ENCODE measurements at places on chromosomes 13 and 19. TPM values are rescaled to one million over a fixed set of nuclear protein-coding genes. Genes with fewer than 3 reads are reported as not detected.
A peak's percentile ranks its signal among the peaks of the same experiment; 100 is the strongest.

- H3K27ac ChIP-seq = no peak overlapping the region
- no peaks in the 10 kb centered on the region for H3K36me3 ChIP-seq
- no peak for DNase-seq
- H3K4me3 ChIP-seq = no peak overlapping the region
- no peaks in the 10 kb centered on the region for H3K27me3 ChIP-seq
- H3K4me1 ChIP-seq = no peaks in the 10 kb centered on the region
Observed at GRCh38 chr13:69050696-69051095, 1056.9 kb upstream of the ATXN8OS start.

The ZNF583 gene
- 1.9 TPM for polyA plus RNA-seq

DNA sequence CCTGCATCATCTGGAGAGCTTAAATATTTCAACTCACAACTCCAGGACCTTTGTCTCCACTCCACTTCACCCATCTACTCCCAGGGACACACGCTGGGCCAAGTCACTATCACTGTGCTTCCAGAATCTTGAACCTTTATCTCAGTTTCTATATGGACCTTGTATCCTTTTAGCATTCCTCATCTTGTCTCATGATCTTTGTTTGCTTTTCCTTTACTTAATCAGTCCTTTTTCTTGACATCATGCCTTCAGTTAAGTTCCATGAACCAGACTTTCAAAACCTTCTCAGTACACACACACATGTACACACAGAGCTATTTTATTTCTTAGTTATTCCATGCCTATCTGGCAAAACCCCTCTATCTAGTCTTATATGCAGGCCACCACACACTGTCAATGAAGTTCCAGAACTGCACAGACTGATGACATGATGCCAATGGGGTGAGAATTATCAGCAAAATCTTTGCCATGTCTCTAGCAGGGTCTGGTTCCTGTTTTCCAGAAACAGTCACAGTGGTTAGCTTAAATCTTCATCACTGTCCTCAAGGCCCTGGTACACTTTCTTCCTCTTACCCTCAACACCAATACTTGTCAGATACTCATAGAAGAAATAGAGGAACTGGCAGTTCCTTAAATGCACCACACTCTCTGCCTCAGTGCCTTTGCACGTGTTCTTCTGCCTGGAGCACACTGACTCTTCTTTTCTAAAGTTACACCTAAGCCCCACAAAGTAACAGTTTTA is 77.6 kb upstream of the STARD13 start:
- no peaks in the 10 kb centered on the region for H3K27me3 ChIP-seq
- H3K36me3 ChIP-seq = no peaks in the 10 kb centered on the region
- H3K4me1 ChIP-seq = no peaks in the 10 kb centered on the region
- H3K27ac ChIP-seq = no peak overlapping the region

DNA sequence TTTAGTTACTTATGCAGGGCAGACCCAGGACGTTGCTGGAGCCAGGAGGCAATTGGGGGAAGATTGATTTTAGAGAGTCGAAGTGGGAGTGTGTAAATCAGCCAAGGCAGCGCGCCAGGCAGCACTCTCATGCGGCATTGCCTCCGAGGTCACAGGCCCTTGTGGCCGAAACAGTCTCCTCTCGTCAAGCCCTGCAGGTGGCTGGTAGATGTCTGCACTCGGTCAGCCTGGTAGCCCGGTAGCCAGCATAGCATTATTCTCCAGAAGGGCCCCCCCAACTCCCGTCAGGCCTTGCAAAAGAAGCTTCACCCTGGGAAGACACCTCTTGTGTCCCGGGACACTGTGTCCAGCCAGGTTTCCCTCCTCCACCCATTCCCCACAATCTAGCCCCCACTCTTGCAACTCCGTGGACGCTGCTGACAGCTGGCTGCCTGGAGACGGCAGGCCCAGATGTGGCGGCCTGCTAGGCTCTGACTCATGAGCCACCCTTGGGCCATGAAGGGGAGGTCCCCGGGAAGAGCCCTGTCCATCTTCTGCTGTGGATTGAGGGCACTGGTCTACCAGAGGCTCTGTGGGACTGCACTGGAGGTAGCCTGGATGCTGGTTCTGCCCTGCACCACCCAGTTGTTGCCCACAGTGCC is 2.6 kb upstream of the PEPD start:
- H3K27me3 ChIP-seq = peaks cover 6% of the 10 kb centered on the region
- H3K27ac ChIP-seq = no peak overlapping the region
- H3K36me3 ChIP-seq = no peaks in the 10 kb centered on the region
- no peak for DNase-seq
- no peak overlapping the region for H3K4me3 ChIP-seq

The RHPN2 gene
- polyA plus RNA-seq = 3.1 TPM

DNA sequence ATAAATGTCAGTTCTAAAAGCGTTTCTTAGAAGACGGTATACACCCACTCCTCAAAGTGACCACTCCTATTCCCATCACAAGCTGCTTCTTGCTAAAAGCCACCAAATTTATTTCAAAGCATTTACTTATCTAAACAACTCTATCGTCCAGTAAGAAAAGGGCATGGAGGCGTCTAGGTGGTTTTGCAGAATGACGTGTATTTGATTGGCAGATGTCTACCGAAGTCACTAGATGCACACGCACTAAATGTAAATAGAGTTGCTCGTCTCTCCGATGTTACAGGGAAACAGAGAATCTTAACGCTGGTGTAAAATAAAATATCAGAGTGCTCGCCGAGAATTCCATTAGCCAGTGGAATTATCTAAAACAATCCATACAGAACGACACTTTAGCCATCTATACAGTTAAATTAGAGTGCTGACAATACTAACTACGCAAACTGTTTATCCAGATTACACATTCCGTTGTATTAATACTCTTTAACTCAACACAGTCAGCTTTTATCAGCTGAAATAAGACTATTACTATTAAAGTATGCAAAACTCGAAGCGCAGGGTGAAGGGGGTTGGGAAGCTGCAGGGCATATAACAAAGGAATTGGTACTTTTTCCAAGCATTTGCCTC is 1.9 kb downstream of the KLF12 start:
- peaks cover 13% of the 10 kb centered on the region for H3K4me1 ChIP-seq
- no peaks in the 10 kb centered on the region for H3K36me3 ChIP-seq
- H3K4me3 ChIP-seq = peak overlapping the region; percentile 82
- peak; percentile 39 for DNase-seq
- H3K27me3 ChIP-seq = no peaks in the 10 kb centered on the region

DNA sequence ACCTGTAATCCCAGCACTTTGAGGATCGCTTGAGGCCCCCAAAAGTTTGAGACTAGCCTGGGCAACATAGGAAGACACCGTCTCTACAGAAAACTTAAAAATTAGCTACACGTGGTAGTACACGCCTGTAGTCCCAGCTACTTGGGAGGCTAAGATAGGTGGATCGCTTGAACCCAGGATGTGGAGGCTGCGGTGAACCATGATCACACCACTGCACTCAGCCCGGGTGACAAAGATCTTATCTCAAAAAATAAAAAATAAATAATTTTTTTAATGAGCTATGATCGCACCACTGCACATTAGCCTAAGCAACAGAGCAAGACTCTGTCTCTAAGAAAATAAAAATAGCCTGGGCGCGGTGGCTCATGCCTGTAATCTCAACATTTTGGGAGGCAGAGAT is 6.6 kb downstream of the RCBTB2 start:
- H3K4me3 ChIP-seq = no peak overlapping the region
- no peak overlapping the region for H3K27ac ChIP-seq
- DNase-seq = no peak
- no peaks in the 10 kb centered on the region for H3K36me3 ChIP-seq
- H3K4me1 ChIP-seq = no peaks in the 10 kb centered on the region

GRCh38 chr19:11505504-11506100 is at the start of gene ZNF653:
Gene ZNF653, minus strand, starts transcription at chr19:11505839. Its CDS starts 53 bp downstream, at chr19:11505786.
- peak; percentile 92 for DNase-seq
- no peaks in the 10 kb centered on the region for H3K27me3 ChIP-seq
- peak within 1 kb of the TSS; percentile 60 for H3K4me3 ChIP-seq
- peak within 1 kb of the TSS; percentile 69 for H3K27ac ChIP-seq
- H3K36me3 ChIP-seq = no peaks in the 10 kb centered on the region

- H3K36me3 ChIP-seq = no peaks in the 10 kb centered on the region
- H3K27me3 ChIP-seq = peaks cover 46% of the 10 kb centered on the region
- H3K27ac ChIP-seq = no peak overlapping the region
- H3K4me3 ChIP-seq = no peak overlapping the region
Observed at GRCh38 chr13:78589206-78589605, 14.1 kb downstream of the POU4F1 start.

- H3K4me1 ChIP-seq = no peaks in the 10 kb centered on the region
- peaks cover 13% of the 10 kb centered on the region for H3K27me3 ChIP-seq
- H3K36me3 ChIP-seq = no peaks in the 10 kb centered on the region
- H3K4me3 ChIP-seq = no peak overlapping the region
Observed at GRCh38 chr19:42596391-42597072, 1.8 kb upstream of the CEACAM8 start.

The SYNGR4 gene
- not detected for polyA plus RNA-seq

- peak; percentile 91 for DNase-seq
- H3K4me1 ChIP-seq = peaks cover 19% of the 10 kb centered on the region
- no peaks in the 10 kb centered on the region for H3K27me3 ChIP-seq
- no peaks in the 10 kb centered on the region for H3K36me3 ChIP-seq
- H3K4me3 ChIP-seq = peak overlapping the region; percentile 85
Observed at GRCh38 chr13:29594303-29594709, 1.2 kb downstream of the SLC7A1 start.

DNA sequence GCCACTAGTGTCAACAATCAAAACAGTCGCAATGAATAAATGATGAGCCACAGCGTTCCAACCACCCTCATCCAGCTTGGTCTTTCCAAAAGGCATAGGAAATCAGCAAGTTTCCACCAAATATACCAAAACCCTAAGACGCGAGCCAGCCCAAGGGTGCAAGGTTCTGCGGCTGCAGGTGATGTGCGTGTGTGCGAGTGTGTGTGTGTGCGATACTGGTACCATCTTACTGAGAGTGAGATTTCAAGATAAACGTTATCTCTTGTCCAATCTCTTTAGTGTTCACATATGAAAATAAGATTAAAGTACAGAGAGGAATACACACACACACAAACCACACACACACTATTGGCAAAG is 895 bp upstream of the TRPC4 start:
- no peak overlapping the region for H3K27ac ChIP-seq
- no peak for DNase-seq
- H3K4me3 ChIP-seq = peak overlapping the region; percentile 55

The KLK3 gene
- not detected for polyA plus RNA-seq

The ZNF560 gene
- polyA plus RNA-seq = 0.36 TPM

- peaks cover 2% of the 10 kb centered on the region for H3K27me3 ChIP-seq
- H3K4me3 ChIP-seq = no peak overlapping the region
- peaks cover 2% of the 10 kb centered on the region for H3K4me1 ChIP-seq
- H3K27ac ChIP-seq = no peak overlapping the region
- H3K36me3 ChIP-seq = no peaks in the 10 kb centered on the region
Observed at GRCh38 chr13:48126944-48127830, 32.3 kb upstream of the MED4 start.

GRCh38 chr13:107450931-107451330 is 764.4 kb downstream of the LIG4 start:
- peak; percentile 99 for DNase-seq
- H3K4me1 ChIP-seq = peaks cover 16% of the 10 kb centered on the region
- no peaks in the 10 kb centered on the region for H3K36me3 ChIP-seq
- no peaks in the 10 kb centered on the region for H3K27me3 ChIP-seq
- no peak overlapping the region for H3K4me3 ChIP-seq
- H3K27ac ChIP-seq = peak overlapping the region; percentile 50

- DNase-seq = peak; percentile 36
- no peak overlapping the region for H3K27ac ChIP-seq
- H3K4me3 ChIP-seq = no peak overlapping the region
- H3K36me3 ChIP-seq = no peaks in the 10 kb centered on the region
- H3K4me1 ChIP-seq = no peaks in the 10 kb centered on the region
Observed at GRCh38 chr13:67238277-67238859, 8.2 kb upstream of the PCDH9 start.

DNA sequence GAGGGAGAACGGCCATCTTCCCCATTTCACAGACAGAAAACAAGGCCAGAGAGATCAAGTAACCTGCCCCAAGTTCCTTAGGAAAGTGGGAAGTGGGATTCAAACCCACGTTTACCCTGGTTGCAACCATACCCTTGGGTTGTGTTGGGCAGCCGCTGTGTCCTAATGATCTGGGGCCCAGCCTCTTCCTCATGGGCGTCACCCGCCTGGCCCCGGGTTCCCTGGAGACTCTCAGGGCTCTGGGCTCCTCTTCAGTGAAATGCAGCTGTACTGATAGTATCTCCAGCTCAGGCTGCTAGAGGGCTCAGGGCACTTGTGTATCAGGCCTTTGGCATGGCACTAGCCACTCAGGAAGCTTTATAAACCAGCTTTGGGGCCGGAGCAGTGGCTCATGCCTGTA is 9.8 kb downstream of the TMED1 start:
- no peak overlapping the region for H3K4me3 ChIP-seq
- H3K27ac ChIP-seq = no peak overlapping the region
- no peaks in the 10 kb centered on the region for H3K27me3 ChIP-seq
- peaks cover 51% of the 10 kb centered on the region for H3K36me3 ChIP-seq
- H3K4me1 ChIP-seq = no peaks in the 10 kb centered on the region

GRCh38 chr13:109673477-109673876 is 112.9 kb downstream of the IRS2 start:
- peaks cover 14% of the 10 kb centered on the region for H3K27me3 ChIP-seq
- no peak overlapping the region for H3K27ac ChIP-seq
- H3K4me1 ChIP-seq = peaks cover 4% of the 10 kb centered on the region
- no peak overlapping the region for H3K4me3 ChIP-seq
- no peaks in the 10 kb centered on the region for H3K36me3 ChIP-seq

GRCh38 chr13:76975863-76976262 is 16.0 kb upstream of the CLN5 start:
- H3K4me3 ChIP-seq = no peak overlapping the region
- H3K27ac ChIP-seq = no peak overlapping the region
- H3K4me1 ChIP-seq = no peaks in the 10 kb centered on the region
- peaks cover 23% of the 10 kb centered on the region for H3K27me3 ChIP-seq
- no peak for DNase-seq

The SPACA4 gene
- not detected for polyA plus RNA-seq

DNA sequence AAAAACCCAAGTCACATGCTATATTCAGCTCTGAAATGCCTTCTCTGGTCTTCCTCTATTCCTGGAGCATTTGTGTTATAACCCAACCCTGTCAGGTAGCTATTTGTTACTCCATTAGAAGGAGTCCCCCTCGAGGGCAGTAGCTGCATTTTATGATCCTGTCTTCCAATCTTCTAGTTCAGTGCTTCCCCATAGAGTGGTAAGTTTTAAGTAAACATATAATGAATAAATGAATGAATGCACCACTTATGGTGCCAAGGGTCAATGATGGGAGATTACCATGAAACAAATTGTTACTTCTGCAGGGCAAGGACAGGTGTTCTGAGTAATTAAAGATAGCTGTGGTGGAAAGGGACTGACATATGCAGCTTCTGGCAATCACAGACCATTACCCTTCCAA is 4.0 kb downstream of the RASL11A start:
- no peak overlapping the region for H3K4me3 ChIP-seq
- peaks cover 15% of the 10 kb centered on the region for H3K36me3 ChIP-seq
- no peak for DNase-seq
- peaks cover 17% of the 10 kb centered on the region for H3K4me1 ChIP-seq
- no peaks in the 10 kb centered on the region for H3K27me3 ChIP-seq

The CD33 gene
- polyA plus RNA-seq = not detected

The ZIK1 gene
- 4.1 TPM for polyA plus RNA-seq

- H3K27ac ChIP-seq = no peak overlapping the region
- DNase-seq = no peak
- no peak overlapping the region for H3K4me3 ChIP-seq
- no peaks in the 10 kb centered on the region for H3K4me1 ChIP-seq
Observed at GRCh38 chr19:1058112-1058511, 8.9 kb upstream of the ARHGAP45 start.
